ENCODE measurements at places on chromosomes 16 and 17. TPM values are rescaled to one million over a fixed set of nuclear protein-coding genes. Genes with fewer than 3 reads are reported as not detected.

Gene SPNS1
- total RNA-seq, result 36.6 TPM

Gene KCNH6
- 13.2 TPM for total RNA-seq

DNA sequence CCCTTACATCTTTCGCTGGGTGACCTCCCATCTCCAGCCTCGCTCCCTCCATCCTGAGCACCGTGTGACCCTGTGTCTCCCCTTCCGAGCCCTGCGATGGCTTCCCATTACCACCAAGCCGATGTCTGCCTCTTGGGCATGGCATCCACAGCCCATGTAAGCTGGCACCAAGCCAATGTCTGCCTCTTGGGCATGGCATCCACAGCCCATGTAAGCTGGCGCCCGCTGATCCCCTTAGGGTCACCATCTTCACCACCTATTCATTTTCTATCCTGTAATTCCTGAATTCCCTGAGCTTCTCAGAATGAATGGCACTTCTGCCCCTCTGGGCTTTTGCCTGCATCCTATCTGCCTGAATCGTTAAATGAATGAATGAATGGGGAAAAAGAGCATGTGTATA is 478.2 kb upstream of the CCL2 start:
- DNase-seq, result no peak

DNA sequence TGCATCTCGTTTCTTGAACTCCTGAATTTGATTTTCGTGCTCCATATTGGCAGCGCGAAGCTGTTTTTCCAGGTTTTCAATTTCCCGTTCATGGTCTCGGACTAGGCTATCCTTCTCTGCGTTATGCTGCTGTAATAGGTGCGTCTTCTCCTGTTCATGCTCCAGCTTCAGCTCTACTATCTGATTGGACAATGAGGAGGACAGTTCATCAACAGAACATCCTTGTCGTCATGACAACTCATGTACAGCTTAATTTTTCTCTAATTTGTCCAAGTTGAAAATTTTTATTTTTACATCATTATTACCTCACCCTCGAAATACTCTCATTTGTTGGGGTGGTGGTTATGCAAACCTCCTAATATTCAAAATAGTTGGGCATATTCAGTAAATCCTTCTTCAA is 289.8 kb downstream of the CEP112 start:
- DNase-seq, result no peak

GRCh38 chr17:13753771-13754170 is 152.0 kb upstream of the HS3ST3A1 start:
- DNase-seq, result no peak

GRCh38 chr17:58556833-58557250 is 42.4 kb upstream of the MTMR4 start:
- DNase-seq, result no peak
